ENCODE measurements at places on chromosomes 1 and 21.

DNA sequence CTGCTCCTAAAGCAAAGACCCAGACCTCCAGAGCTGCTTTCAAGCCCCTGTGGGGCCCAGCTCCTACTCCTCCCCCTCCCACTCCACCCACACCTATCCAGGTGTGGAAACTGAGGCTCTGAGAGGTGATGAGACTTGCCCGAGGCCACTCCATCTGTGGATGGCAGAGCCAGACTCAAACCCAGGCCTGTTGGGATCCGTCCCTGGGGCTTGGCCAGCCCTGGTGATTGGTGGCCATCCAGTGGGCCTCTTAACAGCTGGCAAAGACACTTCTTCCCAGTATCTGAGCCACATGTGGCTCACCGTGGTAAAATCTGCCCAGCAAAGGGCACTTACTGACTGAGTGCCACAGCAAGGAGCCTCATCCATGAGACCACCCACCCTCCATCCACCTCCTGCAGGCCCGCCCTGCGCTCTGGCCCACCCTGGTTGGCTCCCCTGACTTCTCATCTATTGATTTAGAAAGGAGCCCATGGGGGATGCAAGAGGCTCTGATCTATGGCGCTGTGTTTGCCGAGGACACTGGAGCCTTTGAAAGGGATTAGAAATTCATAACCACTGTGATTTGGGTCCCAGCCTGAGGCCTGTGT lies 398.5 kb downstream of the PTPRU start:
- DNase-seq: no peak

DNA sequence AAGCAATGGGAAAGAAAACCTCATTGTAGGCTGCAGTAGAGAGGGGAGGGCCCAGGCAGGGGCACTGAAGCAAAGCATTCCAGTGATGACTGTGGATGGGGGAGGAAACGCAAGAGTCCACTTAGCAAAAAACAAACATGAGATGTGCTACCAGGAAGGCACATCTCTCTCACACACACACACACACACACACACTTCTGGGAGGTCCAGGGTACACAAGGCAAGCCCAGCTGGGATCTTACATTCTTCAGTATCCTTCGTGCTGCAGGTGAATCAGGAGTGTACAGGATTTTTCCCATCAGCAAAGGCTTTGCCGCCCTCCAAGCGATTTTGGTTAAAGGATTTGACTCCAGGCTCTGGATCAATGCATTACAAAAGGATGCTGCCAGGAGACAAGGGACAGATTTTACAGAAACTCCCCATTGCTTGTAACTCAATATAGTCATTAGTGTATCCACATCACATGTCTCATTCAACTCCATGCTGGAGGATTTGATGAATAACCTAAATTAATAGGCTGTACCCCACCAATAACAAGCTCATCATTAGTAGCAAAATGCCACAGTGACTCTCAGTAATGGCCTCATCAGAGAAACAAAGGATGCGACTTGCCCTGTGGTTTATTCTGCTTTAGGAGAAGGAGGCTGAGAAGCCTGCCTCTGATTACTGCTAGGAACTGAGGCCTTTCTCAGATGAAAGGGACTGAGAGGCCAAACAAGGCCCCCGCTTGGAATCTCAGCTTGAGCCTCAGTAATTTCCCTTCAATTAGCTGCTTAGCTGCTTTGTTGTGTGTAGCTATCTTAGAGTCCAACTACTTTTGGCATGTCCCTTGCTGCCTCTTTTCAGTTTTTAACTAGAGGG lies 41.6 kb downstream of the ABCA4 start:
- no peak for DNase-seq

GRCh38 chr1:55546553-55546952 lies 331.4 kb upstream of the USP24 start:
- no peak for DNase-seq

- DNase-seq: no peak
Measured at GRCh38 chr21:15671188-15671587, 58.6 kb upstream of the USP25 start.

GRCh38 chr1:63248216-63248615 lies 74.2 kb upstream of the FOXD3 start:
- DNase-seq: no peak

DNA sequence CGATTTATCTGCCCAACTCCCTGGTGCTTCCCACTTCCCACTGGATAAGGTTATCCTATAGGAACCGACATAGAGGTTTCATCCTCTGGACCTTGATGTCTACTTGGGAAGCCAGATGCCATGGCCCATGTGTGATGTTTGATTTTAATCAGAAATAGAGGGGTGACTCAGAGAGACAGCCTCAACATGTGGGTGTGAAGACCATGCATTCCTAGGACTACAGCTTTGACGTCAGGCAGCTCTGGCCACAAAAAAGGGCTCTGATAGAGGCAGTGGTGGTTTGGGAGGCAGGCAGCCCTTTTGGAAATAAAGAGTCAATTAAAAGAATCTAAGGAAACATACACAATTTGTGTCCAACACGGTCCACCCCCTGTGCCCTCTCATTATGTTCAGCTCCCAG lies 5.2 kb upstream of the SH2D2A start:
- no peak for DNase-seq

GRCh38 chr1:206846487-206846886 lies 18.9 kb upstream of the IL20 start:
- no peak for DNase-seq

DNA sequence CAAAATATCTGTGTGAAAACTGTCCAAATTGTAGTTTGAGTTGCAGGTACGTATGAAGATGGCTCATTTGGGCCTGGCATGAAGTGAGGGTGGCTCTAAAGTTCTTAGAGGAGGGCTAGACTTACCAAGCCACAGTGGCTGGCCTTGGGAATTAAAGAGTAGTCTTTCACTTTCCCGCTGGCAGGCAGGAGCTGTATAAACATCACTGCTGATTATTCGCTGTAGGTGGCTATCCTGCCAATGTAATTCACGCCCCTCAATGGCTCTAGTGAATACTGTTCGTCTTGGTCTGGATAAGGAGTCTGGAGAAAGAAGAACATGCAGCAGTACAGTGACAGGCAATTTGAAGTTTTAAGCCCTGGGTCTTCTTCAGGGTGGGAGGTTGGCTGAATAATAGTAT lies 31.0 kb downstream of the UROD start:
- no peak for DNase-seq

DNA sequence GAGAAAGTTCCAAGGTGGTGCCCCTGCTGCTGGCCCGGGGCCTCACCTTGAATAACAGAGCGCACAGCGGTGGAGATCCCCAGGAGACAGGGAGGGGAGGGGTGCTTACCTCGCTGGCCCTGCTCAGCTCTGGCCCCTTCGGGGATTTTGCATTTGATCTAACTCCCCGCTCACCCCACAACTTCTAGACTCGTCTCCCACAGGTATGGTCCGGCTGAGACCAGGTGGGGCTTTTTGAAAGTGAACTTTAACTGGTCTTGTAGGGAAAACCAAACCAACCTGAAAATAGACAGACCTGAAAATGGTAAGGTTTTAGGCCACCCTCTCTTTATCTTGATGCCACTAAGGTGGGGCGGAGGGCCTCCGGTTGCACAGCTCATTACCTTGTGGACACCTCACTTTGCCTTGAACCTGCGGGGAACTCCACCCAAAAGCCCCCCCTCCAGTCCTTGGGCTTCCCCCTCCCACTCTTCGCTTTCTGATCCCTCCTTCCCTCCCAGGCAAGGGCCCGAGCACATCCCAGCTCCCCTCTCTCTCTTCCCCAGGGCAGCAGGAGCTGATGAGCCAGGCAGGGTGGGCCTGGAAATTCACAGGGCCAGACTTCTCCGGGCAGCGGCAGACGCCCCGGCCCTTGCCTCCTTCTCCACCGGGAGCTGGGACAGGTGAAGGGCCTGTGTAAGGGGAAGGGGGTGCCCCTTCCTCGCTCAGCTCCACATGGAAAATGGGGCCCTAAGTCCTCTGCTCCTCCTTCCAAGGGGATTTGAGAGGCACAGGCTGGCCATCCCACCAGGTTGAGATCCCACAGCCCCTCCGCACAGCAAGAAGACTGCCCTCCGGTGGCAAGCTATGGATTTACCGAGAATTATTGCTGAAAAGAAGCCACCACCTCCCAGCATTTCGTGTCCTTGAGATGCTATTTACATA lies 16.1 kb downstream of the TNFRSF8 start:
- DNase-seq: no peak

Data from stimulated activated CD8-positive, alpha-beta memory T cell treated with anti-CD3 and anti-CD28 coated beads, Interleukin-7, amount 100 ng/mL, for 1 hour (primary cell).